ENCODE measurements at places on chromosomes 12 and 14. TPM values are rescaled to one million over a fixed set of nuclear protein-coding genes. Genes with fewer than 3 reads are reported as not detected.

Gene SLC6A13
- not detected for total RNA-seq

Gene SERPINA5
- total RNA-seq, result under 0.01 TPM

Gene TOMM20L
- not detected for total RNA-seq

Gene LRTM2
- not detected for total RNA-seq

GRCh38 chr12:55847603-55848291 lies 5.0 kb upstream of the MMP19 start:
- DNase-seq, result peak; percentile 98

GRCh38 chr12:132828706-132829534 lies at the start of gene GOLGA3:
Gene GOLGA3 (minus strand): TSS chr12:132828869. CDS start chr12:132822128, 6,741 bp downstream.
- DNase-seq, result peak; percentile 96

GRCh38 chr12:115135800-115136211 lies 451.8 kb upstream of the TBX3 start:
- DNase-seq, result no peak
